ENCODE measurements at places on chromosomes 6 and 20. TPM values are rescaled to one million over a fixed set of nuclear protein-coding genes. Genes with fewer than 3 reads are reported as not detected.

Gene RAET1G
- not detected for total RNA-seq

DNA sequence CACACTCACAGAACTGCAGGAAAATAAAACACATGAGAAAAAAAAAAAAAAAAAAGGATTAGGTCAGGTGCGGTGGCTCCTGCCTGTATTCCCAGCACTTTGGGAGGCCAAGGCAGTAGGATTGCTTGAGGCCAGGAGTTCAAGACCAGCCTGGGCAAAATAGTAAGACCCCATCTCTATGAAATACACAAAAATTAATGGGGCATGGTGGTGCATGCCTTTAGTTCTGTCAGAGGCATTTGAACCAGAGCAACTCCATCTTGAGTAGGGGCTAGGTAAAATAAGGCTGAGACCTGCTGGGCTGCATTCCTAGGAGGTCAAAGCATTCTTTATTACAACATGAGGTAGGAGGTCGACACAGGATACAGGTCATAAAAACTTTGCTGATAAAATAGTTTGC lies 39.0 kb upstream of the JARID2 start:
- DNase-seq: no peak

GRCh38 chr20:48962421-48962820 lies 40.9 kb downstream of the ARFGEF2 start:
- DNase-seq: no peak

Gene OPN5
- total RNA-seq: not detected

DNA sequence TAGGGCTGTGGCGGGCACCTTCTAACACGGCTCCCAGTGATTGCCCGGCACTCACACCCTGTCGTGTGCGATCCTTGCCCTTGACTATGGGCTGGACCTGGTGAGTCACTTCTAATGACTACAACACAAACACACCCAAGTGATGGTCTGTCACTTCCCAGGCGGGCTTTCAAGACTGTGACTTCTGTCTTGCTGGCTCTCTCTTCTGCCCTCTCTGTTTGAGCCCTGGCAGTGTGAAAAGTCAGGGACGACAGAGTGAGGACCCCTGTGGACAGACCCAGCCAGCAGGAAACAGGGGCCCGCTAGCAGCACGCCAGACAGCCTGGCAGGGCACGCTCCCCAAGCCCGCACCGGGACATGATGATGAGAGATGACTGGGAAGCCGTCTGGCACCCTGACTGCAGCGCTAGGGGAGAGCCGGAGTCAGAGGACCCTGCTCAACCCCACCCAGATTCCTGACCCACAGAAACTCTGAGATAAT lies 43.0 kb downstream of the KIF16B start:
- no peak for DNase-seq
